Daoy (cell line): ENCODE measurements at places on chromosomes 7 and 10.

GRCh38 chr7:117048114-117048866 lies 95.0 kb downstream of the ST7 start:
- no peak for DNase-seq

DNA sequence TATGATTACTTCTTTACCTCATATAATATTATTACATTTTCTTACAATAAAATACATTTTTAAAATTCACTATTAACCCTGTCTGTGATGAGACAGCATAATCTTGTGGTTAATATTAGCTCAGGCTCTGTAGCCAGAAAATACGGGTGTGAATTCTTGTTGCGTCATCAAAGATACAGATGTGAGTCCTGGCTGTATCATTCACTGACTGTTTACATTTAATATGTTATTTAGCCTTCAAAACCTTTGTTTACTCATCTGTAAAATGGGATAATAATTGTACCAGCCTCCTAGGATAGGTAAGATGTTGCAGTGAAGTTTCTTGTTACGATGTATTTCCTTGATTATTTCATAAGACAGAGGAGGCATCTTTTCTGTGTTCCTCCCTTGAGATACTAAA lies 184.7 kb upstream of the PRPS1L1 start:
- no peak for DNase-seq

- no peak for DNase-seq
These were observed 28.0 kb upstream of the CTTNBP2 start for GRCh38 chr7:117901089-117901797.

DNA sequence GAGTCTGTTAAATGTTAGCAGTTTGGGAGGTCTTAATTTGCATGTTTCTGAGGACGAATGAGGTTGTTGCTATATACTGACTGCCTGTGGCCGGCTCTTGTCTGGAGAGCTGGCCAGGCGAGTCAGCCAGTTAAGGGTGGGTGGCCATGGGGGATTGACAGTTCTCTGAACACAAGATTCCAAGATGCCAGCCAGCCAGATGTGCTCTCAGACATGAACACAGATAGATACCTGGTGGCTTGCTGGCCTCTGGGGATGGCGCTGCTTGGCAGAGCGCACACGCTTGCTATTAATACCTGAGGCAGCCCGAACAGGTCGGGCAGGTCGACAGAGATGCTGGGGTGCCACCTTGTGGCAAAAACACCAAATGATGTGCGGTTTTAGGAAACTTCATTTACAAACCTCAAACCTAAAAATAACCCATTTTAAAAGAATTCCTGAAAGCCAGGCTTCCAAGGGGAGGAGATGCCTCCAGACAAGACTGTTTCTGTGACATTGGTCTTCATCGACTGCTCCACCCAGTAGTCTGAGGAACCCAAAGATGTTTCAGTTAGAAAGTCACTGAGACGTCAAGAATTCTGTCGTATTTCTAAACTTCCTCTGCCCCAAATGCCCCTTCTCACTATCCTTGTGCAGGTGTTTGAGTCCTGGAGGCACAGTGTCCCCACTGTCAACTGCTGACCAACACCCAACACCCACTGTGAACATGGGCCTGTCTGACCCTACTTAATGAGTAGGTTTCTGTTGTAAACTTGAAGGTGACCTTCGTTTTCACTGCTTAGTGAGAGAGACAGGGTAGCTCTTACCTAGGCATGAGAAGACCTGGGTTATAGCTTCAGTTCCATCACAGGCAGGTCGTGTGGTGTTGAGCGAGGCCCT lies 123.4 kb downstream of the NT5C2 start:
- peak; percentile 37 for DNase-seq

DNA sequence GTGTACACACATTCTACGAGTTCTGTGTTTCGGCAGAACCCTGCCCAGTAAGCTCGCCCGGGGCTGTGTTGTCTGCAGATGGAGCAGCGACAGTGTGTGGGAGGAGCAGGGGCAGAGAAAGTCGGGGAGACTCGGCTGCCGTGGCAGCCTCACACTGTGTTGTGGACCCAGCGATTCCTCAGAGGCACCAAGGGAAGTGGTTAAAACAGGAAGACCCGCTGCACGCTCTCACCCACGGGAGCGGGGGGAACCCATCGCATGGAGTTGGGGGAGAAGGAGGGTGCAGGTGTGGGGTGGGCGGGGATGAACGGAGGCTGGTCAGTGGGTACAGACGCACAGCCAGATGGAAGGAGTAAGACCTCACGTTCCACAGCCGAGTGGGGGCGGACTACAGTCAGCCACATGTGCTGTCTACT lies 250.2 kb downstream of the ELFN1 start:
- no peak for DNase-seq

DNA sequence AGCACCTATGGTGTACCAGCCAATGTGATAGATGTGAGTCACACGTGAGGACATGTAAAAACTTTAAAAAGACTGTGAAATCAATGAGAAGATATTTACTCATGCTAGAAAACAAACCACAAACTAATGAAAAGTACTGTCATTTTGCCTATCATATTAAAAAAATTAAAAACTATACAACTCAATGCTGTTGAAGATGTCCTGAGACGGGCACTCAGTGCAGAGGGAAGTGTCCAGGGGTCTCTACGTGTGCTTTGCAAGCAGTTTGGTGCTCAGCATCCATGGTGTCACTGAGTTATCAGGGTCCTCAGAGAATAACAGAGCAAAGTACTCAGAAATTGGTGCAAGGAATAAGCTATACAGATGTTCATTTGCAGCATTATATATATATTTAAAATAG lies 162.3 kb downstream of the HECW1 start:
- DNase-seq: no peak

- no peak for DNase-seq
These were observed 9.2 kb downstream of the CLEC2L start for GRCh38 chr7:139532636-139533155.

DNA sequence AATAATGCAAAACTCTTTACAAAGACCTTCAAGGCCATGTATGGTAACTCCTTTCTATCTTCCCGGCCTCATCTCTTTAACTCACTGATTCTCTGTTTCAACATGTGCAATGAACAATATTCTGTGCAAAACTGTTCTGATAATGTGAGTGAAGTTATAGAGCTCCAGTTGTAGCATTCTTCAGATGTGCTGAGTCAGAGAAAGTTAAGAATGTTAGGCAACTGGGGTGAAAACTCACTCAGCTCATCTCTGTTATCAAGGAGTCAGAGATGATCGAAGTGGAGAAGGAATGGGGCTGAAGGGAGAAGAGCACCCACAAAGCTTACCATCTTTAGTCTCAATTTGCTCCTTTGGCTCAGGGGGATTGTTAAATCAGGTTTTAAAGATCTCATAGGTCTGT lies 344.7 kb upstream of the NPSR1 start:
- no peak for DNase-seq

GRCh38 chr7:90816511-90817142 lies 220.5 kb downstream of the CDK14 start:
- DNase-seq: peak; percentile 90

- peak; percentile 64 for DNase-seq
These were observed 35.1 kb upstream of the DNAH11 start for GRCh38 chr7:21507627-21508343.

- DNase-seq: peak; percentile 50
These were observed 952 bp downstream of the DIP2C start for GRCh38 chr10:688312-689120.

- DNase-seq: no peak
These were observed 22.5 kb downstream of the PCGF5 start for GRCh38 chr10:91242940-91243339.

GRCh38 chr7:158431941-158432347 lies 155.7 kb downstream of the PTPRN2 start:
- DNase-seq: peak; percentile 98

- no peak for DNase-seq
These were observed 1194.6 kb downstream of the SORCS1 start for GRCh38 chr10:105969884-105970377.

DNA sequence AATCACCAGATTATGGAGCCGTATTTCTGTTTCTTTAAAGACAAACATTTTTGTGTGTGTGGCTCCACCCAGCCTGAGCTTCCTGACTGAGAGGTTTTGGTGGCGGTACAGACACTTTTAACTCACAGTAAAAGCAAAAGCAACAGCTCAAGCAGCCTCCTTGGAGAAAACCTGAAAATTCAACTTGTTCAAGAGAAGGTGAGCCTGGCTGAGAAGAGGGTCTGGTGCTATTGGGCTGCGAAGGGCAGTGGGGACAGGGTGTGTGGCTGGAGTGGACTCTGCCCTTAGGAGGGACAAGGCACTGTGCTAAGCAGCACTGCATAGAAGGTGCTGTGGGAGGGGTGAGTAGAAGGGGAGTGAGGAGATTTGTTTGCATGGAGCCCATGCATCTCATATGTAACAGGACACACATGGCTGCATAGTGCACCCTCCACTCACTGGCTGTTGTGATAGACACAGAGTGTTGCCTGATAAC lies at the start of gene GIMAP7:
GIMAP7 (plus strand) TSS at position 125 of the 475 bp plus-strand sequence. CDS start 5,103 bp downstream, outside the sequence.
- no peak for DNase-seq

GRCh38 chr7:40622941-40623501 lies 488.2 kb downstream of the SUGCT start:
- DNase-seq: no peak

- DNase-seq: no peak
These were observed 113.0 kb upstream of the ANLN start for GRCh38 chr7:36276428-36277248.

DNA sequence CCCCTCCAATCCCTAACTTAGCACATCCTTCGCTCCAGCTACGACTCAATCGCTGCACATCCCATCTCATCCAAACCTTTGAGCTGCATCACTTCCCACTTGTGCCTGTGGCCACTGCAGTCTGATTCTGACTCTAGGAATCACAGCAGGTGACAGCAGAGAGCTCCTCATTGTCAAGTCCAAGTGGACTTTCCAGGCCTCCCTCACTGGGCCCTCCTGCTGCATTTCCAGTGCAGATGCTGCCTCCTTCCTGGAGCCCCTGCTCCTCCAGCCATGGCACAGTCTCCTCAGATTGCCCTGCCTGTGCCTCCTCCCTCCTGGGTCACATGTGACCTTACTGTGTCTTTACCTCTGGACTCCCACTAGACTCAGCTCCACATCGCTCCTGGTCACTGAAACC lies 157.3 kb downstream of the USP6NL start:
- DNase-seq: no peak

GRCh38 chr7:145884716-145885514 lies 231.7 kb upstream of the CNTNAP2 start:
- no peak for DNase-seq

DNA sequence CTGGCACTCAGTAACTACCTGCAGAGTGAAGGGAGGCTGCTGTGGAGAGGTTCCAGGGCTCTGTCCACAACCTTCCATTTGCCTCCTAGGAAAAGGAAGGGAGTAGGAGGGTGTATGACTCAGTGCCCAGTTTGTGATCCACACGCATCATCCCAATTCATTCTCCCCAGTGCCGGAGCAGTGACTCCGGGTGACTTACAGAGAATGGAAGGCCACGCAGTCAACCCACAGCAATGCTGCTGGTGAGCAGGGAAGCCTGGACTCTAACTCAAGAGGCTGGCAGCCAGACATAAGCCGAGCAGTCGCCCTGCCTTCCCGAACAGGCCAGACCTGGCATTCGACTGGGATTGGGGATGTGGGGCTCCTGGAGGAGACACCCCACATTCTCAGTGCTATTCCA lies 139.9 kb downstream of the SH3PXD2A start:
- DNase-seq: peak; percentile 51

- no peak for DNase-seq
These were observed 213.3 kb downstream of the CUX1 start for GRCh38 chr7:102030696-102031095.

- DNase-seq: no peak
These were observed 10.4 kb downstream of the DMBT1 start for GRCh38 chr10:122570920-122571319.

- no peak for DNase-seq
These were observed 488 bp downstream of the ABCF2 start for GRCh38 chr7:151226560-151226874.

GRCh38 chr10:36057180-36057579 lies 415.1 kb upstream of the FZD8 start:
- DNase-seq: peak; percentile 5
